ENCODE measurements at places on chromosomes 1 and 21.

- no peak for DNase-seq
Measured at GRCh38 chr1:64171797-64172281, 31.6 kb upstream of the UBE2U start.

GRCh38 chr21:39387461-39388037, 38.7 kb upstream of the HMGN1 start:
- peak; percentile 53 for DNase-seq

DNA sequence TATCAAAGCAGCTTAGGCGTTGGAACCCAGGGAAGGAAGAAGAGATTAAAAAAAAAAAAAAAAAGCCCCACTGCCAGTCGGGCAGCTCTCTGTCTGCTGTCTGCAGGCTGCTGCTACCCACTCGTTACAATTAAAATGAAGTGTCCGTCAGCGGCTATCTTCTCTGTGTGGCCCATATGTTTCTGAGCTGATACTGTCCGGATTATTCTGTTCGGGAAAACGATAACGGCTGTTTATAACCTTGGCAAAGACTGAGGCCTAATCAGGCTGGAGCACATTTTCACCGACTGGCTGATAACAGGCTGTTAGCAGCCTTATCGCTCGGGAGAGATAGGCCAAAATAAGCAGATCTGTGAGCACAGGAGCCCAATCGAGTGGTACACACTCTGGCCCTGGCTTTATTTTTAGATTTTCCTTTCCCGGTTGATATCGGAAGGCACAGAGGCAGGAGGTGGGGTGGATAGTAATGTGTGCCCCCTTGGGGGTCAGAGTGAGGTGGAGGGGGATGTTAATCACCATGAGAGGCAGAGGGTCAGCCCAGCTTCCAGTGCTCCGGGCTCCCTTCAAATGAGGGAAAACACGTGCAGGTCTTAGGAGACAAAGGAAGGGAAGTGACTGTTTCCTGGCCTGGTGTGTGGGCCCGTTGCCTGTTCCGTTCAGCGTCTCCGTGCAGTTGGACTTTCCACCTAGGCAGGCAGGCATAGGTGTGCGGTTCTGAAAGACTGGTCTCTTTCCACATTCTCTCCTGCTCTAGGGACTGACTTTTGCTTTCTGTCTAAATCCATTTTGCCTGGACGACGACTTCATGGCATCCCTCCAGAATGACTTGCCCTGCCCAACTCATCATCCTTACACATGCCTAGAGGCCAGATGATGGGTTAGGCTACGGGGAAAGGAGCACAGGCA, 153.4 kb downstream of the PBX1 start:
- DNase-seq = no peak

DNA sequence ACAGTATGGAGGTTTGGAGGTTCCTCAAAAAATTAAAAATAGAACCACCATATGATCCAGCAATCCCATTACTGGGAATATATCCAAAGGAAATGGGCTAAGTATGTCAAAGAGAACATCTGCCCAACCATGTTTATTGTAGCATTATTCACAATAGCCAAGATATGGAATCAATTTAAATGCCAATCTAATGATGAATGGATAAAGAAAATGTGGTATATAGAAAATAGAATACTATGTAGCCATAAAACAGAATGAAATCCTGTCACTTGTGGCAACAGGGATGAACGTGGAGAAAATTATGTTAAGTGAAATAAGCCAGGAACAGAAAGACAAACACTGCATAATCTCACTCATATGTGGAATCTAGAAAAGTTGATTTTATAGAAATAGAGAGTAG, 201.7 kb upstream of the AJAP1 start:
- DNase-seq = no peak

GRCh38 chr1:66924756-66925557, at the start of the genes DNAI4 and MIER1:
TSS of gene DNAI4 (minus strand) at chr1:66924856. CDS start at chr1:66924831, 25 bp downstream.
TSS of gene MIER1 (plus strand) at chr1:66924990. CDS start at chr1:66925029, 39 bp downstream.
- DNase-seq = peak; percentile 91

DNA sequence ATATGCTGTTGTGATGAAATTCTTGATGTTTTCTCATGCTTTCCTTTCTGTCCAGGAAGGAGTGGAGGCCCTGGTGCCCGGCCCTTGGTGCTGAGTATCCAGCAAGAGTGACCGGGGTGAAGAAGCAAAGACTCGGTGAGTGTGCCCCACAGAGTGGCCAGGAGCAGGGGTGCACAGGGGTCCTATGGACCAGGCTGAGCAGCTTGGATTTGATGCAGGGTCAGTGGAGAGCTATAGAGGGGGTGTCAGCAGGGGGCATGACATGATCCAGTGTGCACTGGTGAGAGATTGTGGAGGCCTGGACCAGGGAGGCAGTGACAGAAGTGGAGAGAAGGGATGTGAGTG, 7.4 kb downstream of the PTPRF start:
- DNase-seq = no peak

GRCh38 chr1:207021876-207022596, 10.5 kb downstream of the C1orf116 start:
- no peak for DNase-seq

DNA sequence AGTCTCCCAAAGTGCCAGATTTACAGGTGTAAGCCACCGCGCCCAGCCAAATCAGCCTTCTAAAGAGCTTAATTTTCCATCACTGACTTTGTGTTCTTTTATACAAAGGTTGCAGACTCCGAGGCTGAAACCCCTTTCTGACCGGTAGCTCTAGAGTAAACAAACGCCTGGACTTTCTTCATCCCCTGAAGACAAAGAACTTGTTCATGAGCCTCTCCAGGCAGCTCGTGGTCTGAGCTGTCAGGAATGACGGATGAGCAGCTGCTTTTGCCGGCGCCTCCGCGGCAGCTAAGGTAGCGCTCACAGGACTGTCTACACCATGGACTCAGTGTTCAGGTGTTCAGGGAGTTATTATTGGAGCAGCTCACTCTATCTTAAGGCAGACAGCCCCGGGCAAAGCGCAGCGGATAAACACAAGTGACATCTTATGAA, 128.5 kb upstream of the ERRFI1 start:
- peak; percentile 74 for DNase-seq

DNA sequence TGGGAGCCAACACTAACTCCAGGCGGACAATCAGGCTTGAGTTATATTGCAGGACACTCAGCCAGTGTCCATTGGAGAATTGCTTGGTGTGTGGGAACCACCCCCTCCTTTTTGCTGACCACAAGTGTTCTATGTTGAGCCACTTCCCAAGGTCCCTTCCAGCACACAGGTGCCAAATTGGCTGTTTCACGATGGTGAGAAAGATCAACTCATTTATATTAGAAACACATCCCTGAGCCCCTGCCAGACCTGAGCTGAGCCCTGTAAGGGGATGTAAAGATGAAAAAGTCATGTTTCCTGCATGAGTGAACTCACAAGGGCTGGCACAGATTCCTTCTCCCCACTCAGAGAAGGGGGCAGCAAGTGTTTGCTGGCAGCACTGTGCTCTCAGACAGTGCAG, 96.5 kb downstream of the KCNN3 start:
- DNase-seq = peak; percentile 20

DNA sequence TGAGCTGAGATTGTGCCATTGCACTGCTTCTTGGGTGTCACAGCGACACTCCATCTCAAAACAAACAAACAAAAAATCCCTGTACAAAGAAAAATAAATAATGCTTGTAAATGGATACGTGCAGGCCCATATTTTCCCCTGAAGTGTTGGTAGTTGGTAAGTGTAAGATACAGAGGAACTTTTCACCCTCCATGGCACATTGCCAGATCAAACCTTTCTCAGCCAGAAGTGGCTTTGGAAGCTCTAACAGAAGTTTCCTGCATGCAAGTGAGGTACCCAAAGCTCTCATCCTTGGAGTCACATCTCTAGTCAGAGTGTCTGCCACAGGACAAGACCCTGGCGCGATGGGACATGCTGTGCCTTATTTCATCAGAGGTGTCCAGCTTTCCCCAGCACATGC, 7.3 kb downstream of the NDUFV3 start:
- no peak for DNase-seq

DNA sequence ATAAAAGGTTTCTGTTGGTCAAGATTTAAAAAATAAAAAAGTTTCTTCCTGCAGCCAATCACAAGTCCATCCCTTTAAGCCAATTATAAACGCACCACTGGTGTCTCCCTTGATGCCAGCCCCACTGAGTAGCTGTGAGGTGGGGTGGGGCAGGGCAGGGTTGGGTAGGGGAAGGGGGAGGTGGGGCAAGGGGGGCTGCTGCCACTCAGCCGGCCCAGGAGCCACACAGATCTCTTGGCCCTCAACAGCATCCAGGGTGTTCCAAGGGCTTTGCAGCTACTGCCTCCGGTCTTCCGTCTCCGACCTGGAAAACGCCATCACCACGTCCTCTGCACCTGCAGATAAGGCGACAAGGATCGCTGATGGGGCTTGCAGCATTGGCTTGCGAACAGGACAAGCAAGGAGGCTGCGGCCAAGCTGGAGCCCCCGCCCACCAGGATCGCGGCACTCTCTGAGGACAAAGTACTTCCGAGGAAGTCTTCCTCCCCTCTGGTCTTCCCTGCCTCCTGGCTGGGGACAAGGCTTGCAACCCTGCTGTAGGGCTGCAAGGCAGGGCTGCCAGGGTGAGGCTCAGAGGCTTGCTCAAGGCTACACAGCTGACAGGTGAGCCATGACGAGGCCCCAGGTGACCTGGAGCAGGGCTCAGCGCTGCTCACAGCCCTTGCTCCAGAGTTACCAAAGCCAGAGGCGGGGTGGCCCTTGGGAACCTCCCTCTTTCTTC, 26.8 kb upstream of the CLSTN1 start:
- no peak for DNase-seq

DNA sequence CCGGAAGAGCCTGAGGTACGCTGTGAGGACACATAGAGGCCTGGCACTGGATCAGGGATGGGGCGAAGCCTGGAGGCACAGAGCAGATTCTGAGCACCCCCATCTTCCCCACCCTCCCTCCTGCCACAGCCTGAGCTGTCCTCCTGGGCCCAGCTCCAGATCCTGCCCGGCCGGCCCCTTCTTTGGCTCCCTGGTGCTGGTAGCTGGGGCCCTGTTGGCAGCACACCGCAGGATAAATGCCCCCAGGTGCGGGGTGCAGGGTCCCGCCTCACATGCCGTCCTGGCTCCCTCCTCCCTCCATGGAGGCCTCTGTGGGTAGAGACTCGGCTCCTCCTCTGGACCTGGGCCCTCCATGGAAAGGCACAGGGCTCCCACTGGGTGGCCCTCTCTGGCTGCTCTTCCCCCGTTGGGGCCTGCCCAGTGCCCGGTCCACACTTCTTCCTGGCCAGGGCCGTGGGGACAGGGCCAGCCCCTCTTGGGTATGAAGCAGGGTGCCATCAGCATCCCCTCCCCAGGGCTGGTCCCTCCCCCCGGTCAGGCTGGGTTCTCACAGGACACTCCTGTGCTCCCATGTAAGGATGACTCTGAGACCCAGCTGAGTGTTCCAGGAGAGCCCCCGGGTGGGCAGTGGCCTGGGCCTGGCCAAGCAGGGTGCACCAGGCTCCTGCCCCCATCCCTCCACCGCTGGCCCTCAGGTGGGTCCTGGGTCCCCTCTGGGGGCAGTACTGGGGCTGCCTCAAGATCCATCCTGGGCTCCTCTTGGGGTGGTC, 1.1 kb upstream of the OBSCN start:
- no peak for DNase-seq

DNA sequence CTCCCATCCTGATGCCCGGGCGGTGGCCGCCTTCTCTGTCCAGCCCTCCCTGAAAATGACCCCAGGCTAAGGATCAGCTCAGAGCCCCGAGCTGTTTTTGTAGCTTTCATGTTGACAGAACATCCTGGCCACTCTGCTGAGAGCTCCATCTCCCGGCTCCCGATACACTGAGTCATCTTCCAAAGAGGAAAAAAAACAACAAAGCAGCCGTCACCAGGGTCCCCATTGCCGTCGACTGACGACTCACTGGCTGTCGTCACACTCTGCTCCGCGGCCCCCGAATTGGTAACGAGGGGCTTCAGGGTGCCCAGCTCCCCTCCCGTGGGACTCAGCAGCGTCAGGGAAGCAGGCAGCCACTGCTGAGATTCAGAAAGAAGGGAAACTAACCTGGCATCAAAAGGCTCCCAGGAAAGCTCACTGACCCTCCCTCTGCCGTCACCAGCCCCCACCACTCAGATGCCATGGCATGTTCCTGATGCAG, 67.2 kb downstream of the CD46 start:
- DNase-seq = no peak

DNA sequence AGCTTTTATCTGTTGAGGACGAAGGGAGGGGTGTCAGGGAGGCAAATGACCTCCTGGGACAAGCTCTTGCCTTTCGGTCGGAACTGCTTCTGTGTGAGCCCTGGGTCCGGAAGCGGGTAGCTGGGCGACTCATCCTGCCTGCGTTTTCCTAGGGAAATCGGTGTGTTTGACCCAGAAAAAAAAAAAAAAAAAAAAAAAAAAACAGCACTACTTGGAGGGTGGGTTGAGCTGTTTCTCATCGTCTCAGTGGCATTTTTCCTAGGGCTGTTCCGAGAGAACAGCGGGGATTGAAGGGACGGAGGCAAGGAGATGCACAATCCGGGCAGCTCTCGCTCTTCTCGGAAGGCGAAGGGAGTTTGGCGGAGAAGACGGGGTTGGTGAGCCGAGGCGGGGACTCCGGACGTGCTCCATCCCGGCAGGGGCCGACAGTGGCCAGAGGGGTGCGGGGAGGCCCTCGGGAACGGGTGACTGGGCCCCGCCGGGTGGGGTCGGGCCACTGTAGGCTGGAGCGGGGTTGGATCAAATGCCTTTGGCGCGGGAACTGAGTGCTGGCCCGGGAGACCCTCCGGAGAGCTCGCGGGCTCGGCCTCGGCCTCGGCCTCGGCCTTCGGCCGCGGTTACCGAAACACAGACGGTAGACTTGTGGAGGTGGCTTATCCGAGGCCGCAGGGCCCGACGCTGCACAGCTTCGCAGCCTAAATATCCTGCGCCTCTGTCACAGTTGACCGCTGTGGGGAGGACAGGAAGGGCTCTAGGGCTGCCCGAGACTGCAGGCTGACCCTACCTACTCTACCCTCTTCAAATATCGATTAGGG, 2.4 kb upstream of the BARHL2 start:
- DNase-seq = no peak

GRCh38 chr1:85027242-85027983, 20.9 kb downstream of the MCOLN3 start:
- DNase-seq = no peak

GRCh38 chr1:23018661-23019093, 591 bp upstream of the KDM1A start:
- DNase-seq = no peak

DNA sequence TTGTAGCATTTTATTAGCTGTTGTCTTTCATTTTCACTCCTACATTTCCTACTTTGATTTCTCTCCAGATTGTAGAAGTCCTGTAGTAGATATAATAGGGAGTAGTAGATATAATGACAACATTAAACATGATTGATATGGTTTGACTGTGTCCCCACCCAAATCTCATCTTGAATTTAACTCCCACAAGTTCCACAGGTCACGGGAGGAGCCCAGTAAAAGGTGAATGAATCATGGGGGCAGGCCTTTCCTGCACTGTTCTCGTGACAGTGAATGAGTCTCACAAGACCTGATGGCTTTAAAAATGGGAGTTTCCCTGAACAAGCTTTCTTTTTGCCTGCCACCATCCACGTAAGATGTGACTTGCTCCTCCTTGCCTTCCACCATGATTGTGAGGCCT, 7.5 kb upstream of the PRDX6 start:
- no peak for DNase-seq

DNA sequence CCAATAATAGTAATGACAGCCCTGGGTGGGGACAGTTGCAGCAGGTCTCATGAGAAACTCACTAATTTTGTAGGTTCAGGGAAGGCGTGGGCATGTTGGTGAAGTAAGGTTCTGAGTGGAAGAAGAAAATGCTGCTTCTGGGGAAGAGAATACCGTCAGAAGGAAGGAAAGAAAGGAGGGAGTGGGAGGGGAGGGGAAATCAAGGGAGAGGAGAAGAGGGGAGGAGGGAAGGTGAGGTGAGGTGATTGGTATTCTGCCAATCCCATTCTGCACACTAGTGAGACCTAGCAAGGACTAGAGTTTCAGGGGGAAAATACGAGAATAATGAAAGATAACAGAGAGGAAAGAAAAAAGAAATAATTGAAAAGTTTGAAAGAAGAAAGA, 32.4 kb upstream of the MGST3 start:
- no peak for DNase-seq

- DNase-seq = peak; percentile 32
Measured at GRCh38 chr1:64472805-64473204, 2.9 kb downstream of the CACHD1 start.
